RKO (cell line): ENCODE measurements at places on chromosomes 4 and X.

DNA sequence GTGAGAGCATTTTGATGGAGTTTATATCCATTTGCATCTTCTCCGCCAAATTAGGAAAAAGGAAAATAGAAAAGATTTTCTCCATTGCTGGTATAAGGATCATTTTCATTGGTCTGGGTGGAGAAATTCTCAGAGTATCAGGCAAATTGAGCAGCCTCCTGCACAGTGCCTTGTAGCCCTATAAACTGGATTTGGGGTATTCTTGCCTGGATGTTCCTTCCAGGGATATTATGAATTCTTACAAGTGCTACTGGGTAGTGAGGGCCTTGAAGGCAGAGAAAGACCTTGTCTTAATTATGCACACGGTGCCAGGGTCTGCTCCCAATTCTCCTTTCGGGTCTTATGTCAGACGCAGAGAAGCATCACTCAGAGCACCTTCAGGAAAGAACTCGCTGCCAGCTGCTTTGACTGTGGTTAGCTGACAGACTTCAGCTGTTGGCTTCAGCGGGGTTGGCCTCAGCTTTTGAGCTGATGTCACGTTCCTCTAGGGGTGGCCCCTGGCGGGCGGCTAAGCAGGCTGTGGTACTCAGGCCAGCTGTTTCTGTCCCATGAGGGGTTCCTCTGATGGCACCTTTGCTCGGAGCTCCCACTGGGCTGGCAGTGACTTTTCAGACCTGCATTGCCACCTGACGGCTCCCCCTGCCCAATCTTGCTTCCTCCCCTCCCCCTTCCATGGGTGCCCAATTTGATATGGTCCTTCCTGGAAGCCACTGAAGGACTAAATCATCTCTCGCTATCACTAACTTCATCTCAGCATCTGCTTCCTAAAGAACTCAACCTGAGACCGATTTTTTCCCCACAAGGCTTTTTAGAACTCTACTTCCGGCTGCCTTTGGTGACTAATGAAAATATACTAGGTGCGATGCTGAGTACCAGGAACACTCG lies 519.5 kb downstream of the BCOR start:
- no peak for DNase-seq

DNA sequence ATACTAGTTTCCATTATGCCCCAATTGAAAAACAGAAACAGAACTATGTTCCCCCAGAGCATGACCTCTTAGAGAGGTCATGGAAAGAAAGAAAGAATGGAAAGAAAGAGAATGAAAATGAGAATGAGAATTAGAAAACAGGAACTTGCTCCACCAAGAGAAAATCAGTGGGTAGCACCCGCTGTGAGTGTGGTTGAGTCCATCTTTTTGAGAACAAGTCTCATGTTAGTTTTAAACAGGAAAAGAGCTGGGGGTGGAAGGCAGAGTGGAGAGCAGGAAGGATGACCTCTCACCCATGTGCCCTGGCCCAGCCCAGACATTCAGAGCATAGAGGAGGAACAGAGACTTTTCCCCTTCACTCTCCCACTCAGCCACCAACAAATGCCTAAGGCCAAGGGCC lies 4.9 kb downstream of the GSX2 start:
- no peak for DNase-seq

- no peak for DNase-seq
These were observed at the start of gene NUDT10 for GRCh38 chrX:51332188-51332942. NUDT10 (plus strand) TSS chrX:51332822; CDS start chrX:51332966, 144 bp downstream.

GRCh38 chrX:78116365-78116764 lies 12.3 kb downstream of the PGK1 start:
- no peak for DNase-seq

DNA sequence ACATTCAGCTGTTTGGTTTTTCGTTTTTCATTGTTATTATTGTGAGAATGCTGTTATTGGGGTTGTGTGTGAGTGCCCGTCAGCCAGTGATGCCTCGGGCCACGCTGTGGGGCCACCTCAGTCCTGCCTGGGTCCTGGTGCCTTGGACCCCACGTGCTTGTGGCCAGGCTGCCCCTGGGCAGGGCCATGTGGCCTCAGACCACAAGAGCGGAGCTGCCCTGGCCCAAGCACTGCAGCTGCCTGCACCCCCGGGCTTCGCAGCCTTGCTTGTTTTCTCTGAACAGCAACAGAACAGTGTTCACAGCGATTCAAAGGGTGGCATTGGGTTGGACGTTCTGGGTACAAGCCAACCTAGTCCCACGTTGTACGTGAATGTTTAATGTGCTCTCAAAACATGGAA lies 56.9 kb downstream of the CPLX1 start:
- no peak for DNase-seq

- DNase-seq: peak; percentile 55
These were observed 113.7 kb downstream of the USP46 start for GRCh38 chr4:52545099-52546069.

DNA sequence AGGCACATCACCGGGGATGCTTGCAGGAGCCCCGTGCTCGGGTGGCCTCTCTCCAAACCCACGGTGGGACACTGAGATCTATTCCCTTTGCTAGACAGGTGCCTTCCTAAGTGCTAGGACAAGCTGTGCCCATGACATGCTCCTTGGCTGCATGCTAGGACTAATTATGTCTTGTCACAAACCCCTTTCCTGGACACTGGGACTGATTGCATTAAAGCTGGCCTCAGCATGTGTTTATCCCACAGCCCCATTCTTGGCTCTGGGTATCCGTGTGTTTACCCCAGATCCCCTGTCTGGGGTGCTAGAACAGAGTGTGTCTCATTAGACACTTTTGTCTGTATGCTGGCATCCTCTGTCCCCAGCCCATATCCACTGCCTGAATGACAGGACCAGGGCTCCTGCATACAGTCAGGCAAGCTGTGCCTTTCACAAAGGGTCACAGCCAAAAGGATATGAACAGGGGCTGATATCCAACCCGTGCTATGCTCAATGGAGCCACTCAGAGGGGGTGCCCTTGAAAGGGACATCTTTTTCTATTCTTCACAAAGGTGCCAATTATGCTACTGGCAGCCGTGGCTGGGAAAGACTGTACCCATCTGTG lies 9.2 kb upstream of the IQSEC2 start:
- no peak for DNase-seq

DNA sequence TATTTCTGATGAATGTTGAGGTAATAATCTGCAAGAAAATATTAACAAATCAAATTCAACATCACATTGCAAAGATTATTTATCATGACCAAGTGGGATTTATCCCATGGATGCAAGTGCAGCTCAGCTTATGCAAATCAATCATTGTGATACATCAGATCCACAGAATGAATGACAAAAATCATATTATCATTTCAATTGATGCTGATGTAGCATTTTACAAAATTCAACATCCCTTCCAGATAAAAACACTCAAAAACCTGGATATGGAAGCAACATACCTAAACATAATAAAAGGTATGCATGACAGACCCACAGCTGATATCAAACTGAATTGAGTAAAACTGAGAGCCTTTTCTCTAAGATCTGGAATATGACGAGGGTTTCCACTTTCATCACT lies 1915.4 kb downstream of the ARAP2 start:
- no peak for DNase-seq

GRCh38 chr4:150457802-150458201 lies 124.1 kb upstream of the MAB21L2 start:
- DNase-seq: no peak

GRCh38 chrX:133364196-133364595 lies 51.1 kb downstream of the GPC4 start:
- no peak for DNase-seq

- no peak for DNase-seq
These were observed 167.3 kb downstream of the PJA1 start for GRCh38 chrX:68997911-68998310.

DNA sequence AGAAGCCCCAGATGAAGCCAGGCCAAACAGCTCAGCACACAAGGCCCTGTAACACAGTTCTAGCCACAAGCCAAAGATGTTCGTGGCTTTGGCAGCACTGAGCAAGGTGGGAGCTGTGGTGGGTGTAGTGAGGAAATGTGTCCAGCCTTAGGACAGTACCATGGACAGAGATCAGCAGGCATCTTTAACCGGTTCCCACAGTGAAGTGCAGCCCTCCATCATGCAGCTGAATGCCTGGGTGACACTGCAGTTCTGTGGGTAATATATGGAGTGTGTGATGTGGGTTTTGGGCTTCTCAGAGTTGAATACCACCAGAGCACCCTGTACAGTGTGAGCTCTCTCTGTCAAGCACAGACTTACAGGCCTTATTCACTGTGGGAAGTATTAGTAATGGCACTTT lies 6.0 kb upstream of the NEXMIF start:
- DNase-seq: peak; percentile 7

GRCh38 chr4:175635546-175635945 lies 176.5 kb downstream of the GPM6A start:
- no peak for DNase-seq

DNA sequence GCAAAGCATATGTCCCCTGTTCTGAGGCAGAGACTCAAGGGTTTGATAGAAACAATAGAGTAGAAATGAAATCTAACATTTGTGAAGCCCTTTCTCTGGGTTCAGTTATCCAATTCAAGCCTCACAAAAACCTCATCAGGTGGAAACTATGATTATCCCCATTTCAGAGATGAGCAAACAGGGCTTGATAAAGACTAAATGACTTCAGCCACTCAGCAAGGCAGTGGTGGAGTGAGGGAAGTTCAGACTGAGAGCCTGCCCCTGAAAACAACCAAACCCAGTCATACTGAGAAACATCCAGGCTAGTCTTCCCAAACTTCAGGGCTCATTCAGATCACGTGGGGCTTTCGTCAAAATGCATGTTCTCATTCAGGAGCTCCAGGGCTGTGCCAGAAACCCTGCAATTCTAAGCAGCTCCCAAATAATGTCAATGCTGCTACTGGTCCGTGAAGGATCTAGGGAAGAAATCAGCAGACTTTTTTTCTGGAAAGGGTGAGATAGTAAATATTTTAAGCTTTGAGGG lies 109.6 kb upstream of the KIT start:
- DNase-seq: no peak

DNA sequence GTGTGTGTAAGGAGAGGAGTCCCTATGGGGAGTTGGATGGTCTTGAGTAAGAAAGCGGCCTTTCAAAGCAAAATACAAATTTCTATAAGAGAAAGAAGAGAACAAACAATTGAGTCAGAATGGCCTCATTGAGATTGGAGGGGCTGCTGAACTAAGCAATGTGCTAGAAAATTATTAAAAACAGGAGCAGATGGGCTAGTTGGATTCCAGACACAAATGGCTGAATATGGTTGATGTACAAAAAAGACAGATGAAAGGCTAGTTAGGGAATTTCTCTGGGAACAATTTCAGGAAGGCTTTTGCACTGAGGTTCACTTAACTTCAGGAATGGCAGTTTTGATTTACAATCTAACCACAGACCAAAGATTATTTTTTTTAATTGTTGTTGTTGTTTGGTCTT lies 1806.8 kb upstream of the TENM3 start:
- DNase-seq: no peak

- no peak for DNase-seq
These were observed 38.8 kb downstream of the ADRA2C start for GRCh38 chr4:3805026-3805425.

DNA sequence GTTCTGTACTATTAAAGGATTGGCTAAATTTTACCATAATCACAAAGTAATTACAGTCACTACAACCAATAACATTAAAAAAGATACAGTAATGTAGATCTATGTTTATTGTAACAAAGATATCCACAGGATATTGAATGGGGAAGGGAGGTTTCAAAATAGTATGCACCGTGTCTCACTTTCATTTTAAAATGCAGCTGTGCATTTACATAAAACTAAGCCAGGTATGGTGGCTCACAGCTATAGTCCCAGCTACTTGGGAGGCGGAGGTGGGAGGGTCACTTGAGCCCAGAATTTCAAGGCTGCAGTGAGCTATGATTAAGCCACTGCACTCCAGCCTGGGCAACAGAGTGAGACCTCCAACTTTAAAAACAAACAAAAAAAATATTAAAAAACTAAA lies 8.5 kb downstream of the SRP72 start:
- DNase-seq: no peak

- DNase-seq: no peak
These were observed 61.1 kb downstream of the FSTL5 start for GRCh38 chr4:162102713-162103112.

GRCh38 chrX:17700976-17701375 lies 36.3 kb upstream of the SCML1 start:
- DNase-seq: no peak

DNA sequence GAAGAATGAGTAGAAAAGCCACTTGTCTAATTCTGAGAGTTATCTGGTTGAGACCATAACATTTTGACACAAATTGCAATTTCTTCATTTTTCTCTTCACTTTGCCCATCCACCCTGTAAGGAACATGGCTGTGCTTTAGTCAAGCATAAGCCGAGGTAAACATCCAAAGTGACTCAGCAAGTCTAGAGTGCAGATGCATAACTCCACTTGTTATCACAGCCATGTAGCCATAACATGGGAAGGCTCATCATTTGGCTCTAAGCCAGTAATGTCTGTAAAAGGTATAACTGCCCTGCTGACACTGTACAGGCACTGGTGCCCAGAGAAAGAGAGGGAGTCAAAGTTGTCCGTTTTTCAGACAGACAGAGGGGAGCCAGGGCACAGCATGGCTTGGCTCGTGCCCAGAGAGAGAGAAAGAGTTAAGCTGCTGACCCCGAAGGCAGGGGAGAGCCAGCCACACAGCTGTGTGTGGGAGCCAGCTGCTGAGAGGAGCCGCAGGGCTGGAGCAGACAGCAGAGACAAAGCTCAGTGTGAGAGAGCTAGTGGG lies 76.9 kb upstream of the EXOC1L start:
- no peak for DNase-seq

GRCh38 chrX:44733931-44734330 lies 109.9 kb upstream of the DUSP21 start:
- DNase-seq: peak; percentile 36

DNA sequence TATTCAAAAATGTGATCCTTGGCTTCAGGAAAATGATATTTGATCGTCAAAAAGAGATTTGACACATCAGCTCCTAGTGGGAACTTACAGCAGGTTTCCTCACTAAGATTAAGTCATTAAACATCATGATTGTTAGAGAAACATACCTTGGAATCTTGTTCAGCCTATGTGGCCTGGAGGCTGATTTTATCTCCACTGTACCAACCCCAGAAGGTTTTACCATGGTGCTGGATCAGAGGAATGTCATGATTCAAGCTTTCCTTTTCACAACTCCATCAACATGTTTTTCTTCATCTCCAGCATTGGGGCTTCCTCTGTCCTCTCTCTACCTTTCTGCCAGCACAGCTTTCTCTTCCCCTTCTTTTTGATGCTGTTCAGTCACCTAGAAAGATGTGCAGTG lies 68.4 kb upstream of the MID1IP1 start:
- no peak for DNase-seq
